ENCODE measurements at places on chromosomes 3 and 15.

GRCh38 chr3:185958626-185959025, 20.8 kb upstream of the TRA2B start:
- no peak for DNase-seq

- no peak for DNase-seq
These were observed 63.3 kb downstream of the ROBO2 start for GRCh38 chr3:77102951-77103769.

- no peak for DNase-seq
These were observed 128.3 kb downstream of the PLCL2 start for GRCh38 chr3:17013050-17013449.

- no peak for DNase-seq
These were observed 11.3 kb upstream of the TRANK1 start for GRCh38 chr3:36956155-36956554.

GRCh38 chr15:52094811-52095584, 17.6 kb downstream of the BCL2L10 start:
- DNase-seq = no peak

- DNase-seq = no peak
These were observed 39.2 kb upstream of the HERC1 start for GRCh38 chr15:63872759-63873510.

DNA sequence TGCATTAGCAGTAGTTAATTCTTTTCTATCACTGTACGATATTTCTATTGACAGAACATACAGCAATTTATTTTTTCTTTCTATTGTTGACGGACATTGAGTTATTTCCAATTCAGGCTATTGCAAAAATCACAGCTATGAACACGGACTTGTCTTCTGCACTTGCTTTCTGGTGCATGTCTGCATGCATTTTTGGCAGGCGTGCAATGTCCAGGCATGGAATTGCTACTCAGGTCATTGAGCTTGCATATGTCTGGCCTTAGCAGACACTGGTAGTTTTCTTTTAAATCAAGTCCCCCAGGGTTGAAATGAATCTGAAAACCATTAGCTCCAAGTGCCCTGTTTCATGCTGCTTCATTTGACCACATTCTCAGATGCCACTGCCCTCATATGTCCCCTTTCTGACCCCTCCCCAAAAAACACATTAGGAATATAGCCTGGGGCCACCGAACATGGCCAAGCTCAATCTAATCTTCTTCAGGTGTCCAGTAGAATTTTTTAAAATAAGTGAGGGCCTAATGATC, 72.8 kb downstream of the LRIG1 start:
- DNase-seq = no peak

- no peak for DNase-seq
These were observed 41.2 kb upstream of the PIAS1 start for GRCh38 chr15:68012911-68013310.

DNA sequence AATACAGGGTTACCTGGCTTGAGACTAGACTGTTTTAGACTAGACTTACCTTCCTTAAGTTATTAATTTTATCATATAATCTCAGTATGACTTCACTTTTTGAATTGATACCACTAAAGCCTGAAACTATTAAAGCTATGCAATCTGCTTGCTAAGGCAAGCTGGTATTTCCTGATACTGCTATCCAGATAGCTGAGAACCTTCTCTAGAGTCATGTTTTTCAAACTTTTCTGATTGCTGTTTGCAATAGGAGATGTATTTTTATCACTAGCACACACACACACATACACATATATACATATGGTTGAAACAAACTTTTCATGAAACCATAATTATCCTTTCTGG, 9.3 kb upstream of the MAGI1 start:
- DNase-seq = no peak

DNA sequence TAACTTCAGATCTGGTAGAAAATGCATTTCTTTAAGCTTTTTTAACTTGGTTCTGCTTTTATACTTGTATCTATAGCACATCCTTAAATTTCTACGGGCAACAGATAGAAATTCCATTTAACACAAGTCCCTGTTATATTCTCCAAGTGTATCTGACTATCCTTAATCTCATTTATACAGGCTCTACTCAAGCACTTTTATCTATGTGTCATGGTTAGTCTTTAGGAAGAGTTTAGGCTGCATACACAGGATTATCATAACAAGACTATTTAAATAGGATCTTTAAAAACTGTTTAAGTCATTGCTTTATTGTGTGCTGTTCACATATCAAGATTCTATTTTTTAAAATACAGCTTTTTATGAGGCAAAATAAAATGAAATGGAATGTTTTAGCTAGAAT, 52.7 kb downstream of the SETD5 start:
- no peak for DNase-seq

GRCh38 chr3:29565236-29565635, 284.4 kb downstream of the RBMS3 start:
- DNase-seq = no peak

DNA sequence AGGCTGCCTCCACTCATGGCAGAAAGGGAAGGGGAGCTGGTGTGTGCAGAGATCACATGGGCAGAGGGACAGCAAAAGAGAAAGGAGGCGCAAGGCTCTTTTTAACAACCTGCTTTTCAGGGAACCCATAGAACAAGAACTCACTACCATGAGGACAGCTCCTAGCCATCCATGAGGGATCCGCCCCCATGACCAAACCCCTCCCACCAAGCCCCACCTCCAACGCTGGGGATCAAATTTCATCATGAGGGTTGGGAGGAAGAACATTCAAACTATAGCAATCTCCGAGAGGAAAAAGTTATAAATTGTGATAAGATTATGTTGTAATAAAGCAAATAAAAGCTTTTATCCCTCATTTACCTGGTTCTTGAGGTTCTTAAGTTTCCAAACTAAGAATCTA, 84.7 kb upstream of the LMCD1 start:
- no peak for DNase-seq

- DNase-seq = no peak
These were observed 329.9 kb upstream of the TPRG1 start for GRCh38 chr3:188841906-188842305.

GRCh38 chr15:77822631-77823230, 190.0 kb upstream of the LINGO1 start:
- DNase-seq = no peak

- no peak for DNase-seq
These were observed 63.2 kb downstream of the ASTE1 start for GRCh38 chr3:130963444-130963843.

GRCh38 chr3:79056498-79056897, 711.3 kb downstream of the ROBO1 start:
- no peak for DNase-seq

DNA sequence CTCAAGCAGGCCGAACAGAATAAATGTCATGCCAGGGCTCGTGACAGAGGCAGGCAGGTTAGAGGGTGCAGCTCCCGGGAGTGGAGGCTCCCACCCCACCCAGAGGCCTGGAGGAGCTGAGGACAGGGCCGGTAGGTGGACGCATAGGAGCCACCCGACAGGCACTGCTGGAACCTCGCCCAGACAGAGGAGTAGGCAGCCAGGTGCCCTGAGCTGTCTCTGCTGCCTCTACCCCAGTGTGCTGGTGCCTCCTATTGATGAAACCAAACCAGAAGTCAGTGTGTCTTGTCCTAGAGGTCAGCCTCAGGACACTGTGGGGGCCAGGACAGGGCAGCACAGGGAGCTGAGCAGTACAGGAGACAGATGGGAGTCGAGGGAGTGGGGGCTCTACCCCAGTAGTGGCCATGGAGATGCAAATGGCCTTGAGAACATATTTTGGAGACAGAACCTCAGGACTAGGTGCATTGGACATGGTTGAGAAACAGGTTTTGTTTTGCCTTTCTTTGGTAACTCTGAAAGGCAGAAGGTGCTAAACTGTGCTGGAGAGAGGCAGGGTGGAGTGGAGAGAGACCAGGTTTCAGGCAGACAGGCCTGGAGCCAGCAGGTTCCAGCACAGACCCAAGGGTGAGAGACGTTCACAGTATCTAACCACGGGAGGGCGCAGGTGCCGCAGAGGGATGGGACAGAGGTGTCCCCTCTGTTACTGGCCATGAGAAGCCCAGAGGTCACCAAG, 15.4 kb upstream of the KLF15 start:
- DNase-seq = no peak

- DNase-seq = no peak
These were observed 39.3 kb upstream of the GATA2 start for GRCh38 chr3:128532012-128532983.

- no peak for DNase-seq
These were observed 153.8 kb upstream of the RORA start for GRCh38 chr15:61382927-61383326.

- no peak for DNase-seq
These were observed 360 bp upstream of the MGA start for GRCh38 chr15:41659855-41660234.

- no peak for DNase-seq
These were observed 16.8 kb upstream of the KCTD6 start for GRCh38 chr3:58474967-58475578.

- no peak for DNase-seq
These were observed 3.5 kb downstream of the EIF4E3 start for GRCh38 chr3:71721651-71722157.

- DNase-seq = no peak
These were observed 2.3 kb upstream of the ZNF589 start for GRCh38 chr3:48238531-48239085.

- DNase-seq = no peak
These were observed 96.0 kb upstream of the VGLL4 start for GRCh38 chr3:11739706-11740105.

DNA sequence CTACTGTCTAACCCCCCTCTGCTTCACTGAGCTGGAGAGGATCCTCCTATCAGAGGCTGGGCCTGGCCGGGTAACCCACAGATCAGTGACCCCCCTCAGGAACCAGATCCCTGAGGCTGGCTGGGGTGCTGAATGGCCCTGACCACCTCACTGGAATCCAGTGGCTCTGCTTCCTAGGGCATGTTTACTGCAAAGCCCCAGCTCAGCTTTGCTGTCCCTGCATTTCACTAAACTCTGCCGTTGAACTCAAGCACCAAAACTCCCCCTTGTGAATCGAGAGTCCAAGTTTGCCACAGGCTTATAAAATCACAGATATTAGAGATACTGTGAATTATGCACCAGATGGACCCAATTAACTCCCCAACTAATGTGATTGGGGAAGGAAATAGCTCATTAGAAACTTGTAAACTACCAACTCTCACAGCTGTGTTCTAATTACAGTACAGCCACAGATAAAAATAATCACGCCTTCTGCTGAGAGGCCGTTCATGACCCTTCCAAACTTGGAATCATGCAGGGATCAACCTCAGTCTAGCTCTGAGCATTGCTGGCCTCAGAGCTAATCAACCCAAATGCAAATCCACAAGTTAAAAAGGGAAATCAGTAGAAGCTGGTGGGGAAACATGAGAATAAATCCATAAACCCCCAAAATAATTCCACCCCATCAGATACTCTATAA, 47.0 kb downstream of the OCA2 start:
- DNase-seq = no peak

GRCh38 chr3:7651274-7651673, 790.4 kb downstream of the GRM7 start:
- DNase-seq = no peak

- no peak for DNase-seq
These were observed 19.3 kb downstream of the ALCAM start for GRCh38 chr3:105385819-105386508.

- no peak for DNase-seq
These were observed 9.1 kb upstream of the NCKIPSD start for GRCh38 chr3:48694610-48695392.

DNA sequence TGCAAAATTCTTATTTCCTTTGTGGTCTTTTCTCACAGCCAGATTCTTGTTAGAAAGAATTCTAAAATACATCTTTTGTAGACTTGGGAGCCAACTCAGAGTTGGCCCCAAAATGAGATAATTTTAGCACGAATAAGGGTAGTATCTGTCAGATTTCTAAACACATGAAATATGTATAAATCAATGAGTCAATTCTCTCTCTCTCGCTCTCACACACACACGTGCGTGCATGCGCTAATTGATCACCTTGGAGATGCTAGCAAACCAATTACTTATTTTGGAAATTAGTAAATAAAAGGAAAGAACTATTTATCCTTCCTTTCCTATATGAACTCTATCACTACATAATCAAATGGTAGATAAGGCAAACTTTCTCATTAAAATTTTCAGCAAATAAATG, 32.9 kb upstream of the PIK3R4 start:
- no peak for DNase-seq

DNA sequence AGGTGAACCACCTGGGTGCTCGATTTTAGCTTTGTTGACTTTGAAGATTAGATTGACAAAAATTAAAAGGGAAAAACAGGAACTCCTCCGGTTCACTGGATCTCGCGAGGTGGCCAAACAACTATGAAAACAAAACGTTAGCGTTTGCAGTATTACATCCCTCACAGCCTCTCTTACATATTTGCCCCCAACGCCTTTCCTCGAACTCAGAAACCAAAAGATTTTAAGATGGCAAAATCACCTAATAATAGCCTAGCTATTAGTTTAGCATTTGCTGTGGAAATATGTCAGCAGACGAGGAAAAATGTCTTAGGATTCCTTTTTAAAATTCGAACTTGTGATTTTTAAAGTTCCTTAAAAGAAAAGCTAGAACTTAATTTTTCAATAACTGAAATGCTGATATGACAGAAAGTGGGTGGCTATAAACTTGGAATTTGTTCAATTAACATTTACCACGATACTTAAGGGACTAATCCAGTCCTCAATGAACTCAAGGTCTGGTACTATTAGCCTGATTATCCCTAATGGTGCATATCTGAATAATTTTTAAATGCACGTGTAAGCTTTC, 491 bp upstream of the SENP7 start:
- DNase-seq = no peak

DNA sequence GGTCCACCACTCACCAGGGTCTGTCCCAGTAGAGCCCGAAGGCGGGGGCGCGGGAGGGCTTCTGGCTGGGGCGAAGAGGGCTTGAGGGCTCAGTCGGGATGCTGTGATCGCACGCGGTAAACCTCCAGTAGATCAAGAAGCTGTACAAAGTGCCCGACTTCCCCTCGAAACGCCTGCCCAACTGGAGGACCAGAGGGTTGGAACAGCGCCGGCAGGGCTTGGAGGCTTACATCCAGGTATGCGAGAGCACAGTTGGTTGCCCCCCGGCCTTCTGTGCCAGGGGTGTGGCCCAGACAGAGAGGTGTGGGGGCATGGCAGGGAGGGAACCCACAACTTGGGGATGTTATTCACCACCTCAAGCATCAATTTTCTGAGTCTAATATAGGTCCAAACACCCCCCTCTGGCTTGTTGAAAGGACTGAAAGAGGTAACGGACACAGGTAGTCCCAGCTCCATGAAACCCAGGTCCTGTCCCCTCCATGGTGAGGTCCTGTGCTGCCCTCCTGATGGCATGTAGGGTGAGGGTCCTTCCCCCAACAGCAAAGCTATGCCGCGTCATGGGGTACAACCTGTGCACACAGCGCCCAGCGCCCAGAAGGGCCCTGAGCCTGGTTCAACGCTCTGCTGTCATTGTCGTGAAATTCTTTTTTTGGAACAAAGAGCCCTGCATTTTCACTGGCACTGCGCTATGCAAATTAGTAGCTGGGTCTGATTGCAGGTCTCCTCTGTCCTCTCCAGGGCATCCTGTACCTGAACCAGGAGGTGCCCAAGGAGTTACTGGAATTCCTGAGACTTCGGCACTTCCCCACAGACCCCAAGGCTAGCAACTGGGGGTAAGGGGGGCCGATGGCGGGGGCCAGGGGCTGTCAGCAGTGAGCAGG, 1.2 kb downstream of the SNX22 start:
- no peak for DNase-seq

Measured in stimulated activated CD8-positive, alpha-beta memory T cell treated with anti-CD3 and anti-CD28 coated beads, Interleukin-12 subunit alpha, Interleukin-12 subunit beta, amount 100 ng/mL, for 1 hour (primary cell).